ENCODE measurements at places on chromosomes 5 and 9. TPM values are rescaled to one million over a fixed set of nuclear protein-coding genes. Genes with fewer than 3 reads are reported as not detected.

Gene KIAA0825
- 3.7 TPM for total RNA-seq

Gene IRX4
- not detected for total RNA-seq

Gene LMNB1
- 245 TPM for total RNA-seq

GRCh38 chr5:42970636-42971559 is 69.2 kb downstream of the ANXA2R start:
- peak; percentile 18 for DNase-seq
- no peak overlapping the region for H3K4me3 ChIP-seq
- no peaks in the 10 kb centered on the region for H3K36me3 ChIP-seq

Data from neural progenitor cell (in vitro differentiated cells).